ENCODE measurements at places on chromosomes 3 and 15.

DNA sequence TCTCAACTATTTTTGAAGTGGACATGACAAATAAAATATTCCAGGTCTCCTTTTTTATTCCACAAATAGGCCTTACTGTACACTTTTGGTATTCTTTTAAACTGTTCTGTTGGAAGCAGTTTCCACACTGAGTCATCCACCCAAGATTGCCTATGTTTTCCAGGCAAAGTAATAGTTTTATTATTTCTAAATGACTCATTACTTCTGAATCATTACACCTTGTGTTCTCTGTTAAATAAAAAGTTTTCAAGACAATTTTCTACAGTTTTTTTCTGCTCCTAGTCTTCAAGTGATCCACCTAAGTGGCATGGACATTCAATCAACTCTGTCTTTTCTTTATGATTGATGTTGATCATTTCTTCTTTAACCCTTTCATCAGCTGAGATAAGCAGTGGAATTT is 26.5 kb downstream of the PPP2R3A start:
- no peak for DNase-seq

DNA sequence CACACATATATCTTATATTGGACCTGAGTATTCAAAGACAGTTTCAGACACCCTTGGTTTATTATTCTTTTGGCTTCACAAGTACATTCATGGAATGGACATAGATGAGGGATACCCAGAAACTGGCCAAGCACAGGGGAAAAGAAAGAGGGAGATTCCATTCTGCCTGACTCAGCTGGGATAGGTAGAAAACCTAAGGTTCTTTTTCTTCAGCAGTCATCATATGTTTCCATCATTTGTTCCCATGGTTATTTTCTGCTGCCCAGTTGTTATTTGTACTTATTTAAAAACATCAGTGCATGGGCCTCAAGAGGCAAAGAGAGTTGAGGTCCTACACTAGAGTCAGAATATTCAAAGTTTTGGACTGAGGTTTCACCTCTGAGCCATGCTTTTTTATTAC is 91.8 kb downstream of the FILIP1L start:
- no peak for DNase-seq

DNA sequence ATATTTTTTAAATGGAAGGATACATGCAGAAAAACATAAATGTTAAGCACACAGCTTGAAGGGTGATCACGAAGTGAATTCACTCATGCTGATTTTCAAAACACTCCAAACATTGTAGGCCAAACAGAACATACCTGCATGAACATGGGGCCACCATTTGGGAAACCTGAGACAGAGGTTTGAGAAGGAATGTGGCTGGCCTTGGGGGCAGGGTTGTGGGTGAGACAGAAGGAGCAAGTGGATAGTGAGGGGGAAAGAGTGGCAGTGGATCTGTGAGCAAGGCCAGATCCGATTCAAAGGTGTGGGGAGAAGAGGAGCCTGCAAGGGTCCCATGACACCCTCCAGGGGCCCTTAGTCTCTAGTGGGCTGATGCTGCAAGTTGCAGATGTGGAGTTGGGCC is 94.9 kb downstream of the HMG20A start:
- DNase-seq = no peak

DNA sequence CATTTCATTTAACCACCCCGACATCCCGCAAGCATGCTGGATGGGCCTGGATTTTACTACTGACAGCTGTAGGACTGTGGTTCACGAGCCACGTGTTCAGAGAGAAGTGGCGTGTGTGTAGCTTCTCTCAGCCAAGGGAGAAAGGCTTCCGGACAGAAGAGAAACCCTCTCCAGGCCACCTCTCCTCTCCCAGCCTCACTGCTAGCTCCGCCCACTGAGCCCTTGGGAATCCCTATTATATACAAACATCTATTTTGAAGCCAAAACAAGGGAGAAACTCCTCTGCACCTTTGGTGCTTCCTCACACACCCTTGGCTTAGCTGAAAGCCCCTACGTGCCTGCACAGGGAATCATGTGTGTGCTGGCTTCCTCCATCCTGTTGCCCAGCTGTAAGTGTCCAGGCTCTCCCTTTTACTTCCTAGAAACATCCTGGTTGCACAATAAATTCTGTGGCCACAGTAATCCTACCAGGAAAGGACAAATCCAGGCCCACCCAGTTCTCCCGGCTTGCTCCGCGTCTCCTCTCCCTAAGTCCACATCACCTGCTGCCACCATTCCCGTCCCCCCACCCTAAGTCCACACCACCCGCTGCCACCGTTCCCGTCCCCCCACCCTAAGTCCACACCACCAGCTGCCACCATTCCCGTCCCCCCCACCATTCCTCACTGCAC is 30.5 kb downstream of the PCSK6 start:
- no peak for DNase-seq

GRCh38 chr15:64870353-64870752 is 28.6 kb downstream of the PLEKHO2 start:
- DNase-seq = no peak

GRCh38 chr3:97131476-97131875 is 317.1 kb downstream of the EPHA6 start:
- no peak for DNase-seq

- peak; percentile 38 for DNase-seq
Measured at GRCh38 chr15:90869601-90870353, 1.4 kb downstream of the FURIN start.

DNA sequence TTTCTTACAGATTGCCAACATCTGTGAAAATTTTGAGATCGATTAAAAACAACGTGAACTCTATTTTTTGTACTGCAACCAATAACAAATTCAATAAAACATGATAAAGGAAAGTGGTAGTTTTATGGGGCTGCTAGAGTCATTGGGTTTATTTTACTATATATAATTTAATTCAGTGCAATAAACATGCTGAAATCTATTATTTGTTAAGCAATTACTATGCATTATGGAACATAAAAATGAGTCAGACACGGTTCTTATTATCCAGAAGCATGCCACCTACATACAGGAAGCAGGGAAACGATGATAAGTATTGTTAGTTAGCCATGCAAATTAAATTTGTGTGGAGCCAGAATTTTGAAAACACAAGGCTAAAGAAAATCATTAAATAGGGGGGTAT is 27.2 kb downstream of the NPHP3 start:
- no peak for DNase-seq

DNA sequence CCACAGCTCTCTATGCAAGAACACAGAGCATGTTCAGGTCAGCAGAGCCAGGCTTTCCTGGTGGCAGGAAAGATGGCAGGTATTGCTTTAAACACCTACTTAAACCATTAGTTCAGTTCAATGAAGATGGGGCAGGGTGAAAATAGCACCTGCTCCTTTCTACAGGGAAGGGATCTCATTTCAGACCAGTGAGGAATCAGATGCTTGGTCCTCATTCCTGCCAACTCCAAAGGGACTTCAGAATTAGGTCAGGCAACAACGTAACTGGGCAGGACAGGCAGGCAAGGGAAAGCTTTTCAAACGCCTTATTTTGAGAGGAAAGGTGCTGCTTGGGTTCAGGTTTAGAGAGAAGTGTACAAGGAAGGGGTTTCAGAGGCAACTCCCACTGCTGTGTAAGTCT is 12.6 kb upstream of the RPS17 start:
- DNase-seq = no peak

DNA sequence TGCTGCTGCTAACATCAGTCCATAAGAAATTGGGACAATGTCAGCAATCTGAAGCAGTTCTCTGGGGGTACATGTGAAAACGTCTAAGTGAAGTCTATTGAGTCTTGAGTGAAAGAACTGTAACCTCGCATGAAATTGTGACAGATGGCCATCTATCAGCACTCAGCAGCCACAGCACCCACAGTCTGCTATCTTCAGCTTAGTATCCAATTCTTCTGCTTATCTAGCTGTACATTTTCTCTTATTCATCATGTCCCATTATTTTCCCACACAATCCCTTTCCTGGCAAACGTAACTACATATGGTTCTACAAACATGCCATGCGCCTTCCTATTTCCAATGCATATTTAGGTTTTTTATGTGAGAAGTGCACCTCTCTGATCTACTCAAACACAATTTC is 629.7 kb downstream of the NTRK3 start:
- DNase-seq = no peak

GRCh38 chr3:13425689-13426088 is 5.6 kb upstream of the NUP210 start:
- no peak for DNase-seq

- DNase-seq = no peak
Measured at GRCh38 chr15:100863075-100863795, 16.4 kb upstream of the ALDH1A3 start.

- DNase-seq = no peak
Measured at GRCh38 chr3:196646666-196647216, 7.2 kb downstream of the NRROS start.

DNA sequence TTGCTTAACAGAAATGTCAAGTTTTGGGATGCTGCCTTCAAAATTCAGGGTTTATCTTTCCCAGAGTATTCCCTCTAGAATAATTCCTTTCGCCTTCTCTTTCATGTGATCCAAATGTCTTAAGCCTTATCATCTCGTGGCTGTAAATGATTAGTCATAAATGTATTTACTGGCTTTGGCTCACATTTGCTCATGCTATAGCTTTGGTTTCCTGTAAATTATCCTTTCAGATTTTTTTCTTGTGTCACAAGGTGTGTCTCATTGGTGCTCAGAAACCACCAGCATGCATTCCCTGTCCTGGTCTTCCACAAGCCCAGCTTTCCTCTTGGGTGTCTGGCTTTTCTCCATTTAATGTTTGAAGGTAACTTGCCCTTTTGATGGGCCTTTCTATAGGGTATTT is 692.7 kb upstream of the ALCAM start:
- no peak for DNase-seq

DNA sequence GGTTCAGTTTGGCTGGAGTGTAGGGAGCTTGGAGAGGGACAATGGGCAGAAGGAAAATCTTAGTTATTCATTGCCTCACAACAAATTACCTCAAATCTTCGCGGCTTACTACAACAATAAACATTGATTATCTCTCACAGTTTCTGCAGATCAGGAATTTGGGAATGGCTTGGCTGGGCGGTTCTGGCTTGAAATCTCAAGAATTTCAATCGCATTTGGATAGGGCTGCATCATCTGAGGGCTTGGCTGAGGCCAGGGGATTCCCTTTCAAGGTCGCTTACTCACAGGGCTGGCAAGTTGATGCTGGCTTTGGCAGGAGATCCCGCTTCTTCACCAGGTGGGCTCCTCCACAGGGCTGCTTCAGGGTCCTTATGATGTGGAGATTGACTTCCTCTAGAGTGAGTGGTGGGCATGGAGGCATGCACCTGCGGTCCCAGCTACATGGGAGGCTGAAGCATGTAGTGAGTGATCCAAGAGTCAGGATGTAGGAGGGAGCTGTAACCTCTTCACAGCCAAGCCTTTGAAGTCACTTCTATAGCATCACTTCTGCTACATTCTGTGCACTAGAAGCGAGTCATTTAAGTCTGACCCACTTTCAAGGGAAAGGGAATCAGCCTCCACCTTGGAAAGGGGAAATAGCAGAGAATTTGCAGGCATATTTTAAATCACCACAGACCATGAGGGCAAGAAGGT is 63.1 kb downstream of the CDC25A start:
- no peak for DNase-seq

- DNase-seq = no peak
Measured at GRCh38 chr15:29046281-29046810, 160.6 kb downstream of the APBA2 start.

GRCh38 chr15:80496096-80496495 is 91.9 kb downstream of the ARNT2 start:
- DNase-seq = no peak

GRCh38 chr3:178385280-178385952 is 150.8 kb upstream of the KCNMB2 start:
- no peak for DNase-seq

- DNase-seq = no peak
Measured at GRCh38 chr3:12961697-12962036, 111.6 kb downstream of the IQSEC1 start.

- DNase-seq = no peak
Measured at GRCh38 chr3:71022551-71023335, 560.8 kb downstream of the FOXP1 start.

- DNase-seq = no peak
Measured at GRCh38 chr15:70165716-70166284, 68.1 kb upstream of the TLE3 start.

- DNase-seq = no peak
Measured at GRCh38 chr3:113551820-113552219, 19.5 kb downstream of the SIDT1 start.

DNA sequence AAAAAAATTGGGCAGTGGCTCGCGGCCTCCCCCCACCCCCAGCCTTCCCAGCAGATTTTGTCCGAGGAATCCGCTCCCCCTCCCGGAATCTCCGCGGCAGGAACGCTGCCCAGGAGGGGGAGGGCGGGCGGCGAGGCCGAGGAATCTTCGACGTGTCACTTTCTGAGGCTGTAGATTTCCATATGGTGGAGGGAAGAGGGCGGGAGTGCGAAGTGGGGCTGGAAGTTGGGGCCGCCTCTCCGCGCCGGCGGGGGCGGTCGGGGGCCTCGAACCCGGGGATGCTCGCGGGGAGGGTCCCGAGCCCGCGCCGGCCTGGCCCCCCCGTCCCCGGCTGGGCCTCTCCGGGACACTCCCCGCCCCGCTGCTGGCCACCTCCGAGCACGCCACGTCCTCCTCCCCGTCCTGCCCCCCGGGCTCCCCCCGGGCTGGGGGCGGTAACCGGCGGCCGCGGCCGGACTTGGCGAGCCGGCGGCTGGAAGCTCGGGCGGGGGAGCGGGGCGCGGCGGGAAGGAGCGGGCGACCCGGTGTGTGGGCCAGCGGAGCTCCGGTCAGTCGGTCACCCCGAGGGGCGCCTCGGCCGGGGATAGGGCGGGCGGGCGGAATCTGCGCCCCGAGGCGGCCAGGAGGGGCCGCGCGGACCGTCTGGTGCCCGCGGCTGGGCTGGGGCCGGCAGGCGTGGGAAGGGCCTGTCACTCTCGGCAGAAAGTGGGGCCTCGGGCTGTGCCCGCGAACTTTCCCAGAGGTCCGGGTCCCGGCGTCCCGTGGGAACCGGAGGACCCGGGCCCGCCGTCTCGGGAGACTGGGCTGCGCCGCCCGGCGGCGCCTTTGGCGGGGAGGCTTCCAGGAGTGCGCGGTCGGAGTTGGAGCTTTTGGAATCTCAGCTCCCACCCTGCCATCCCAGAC is 951 bp downstream of the FNDC3B start:
- DNase-seq = peak; percentile 5
